Kidney epithelial cell (primary cell): ENCODE measurements at places on chromosomes 2 and 18.

- DNase-seq, result no peak
These were observed 508.9 kb downstream of the CNTNAP5 start for GRCh38 chr2:124534028-124534427.

GRCh38 chr2:224584785-224585210, 365 bp downstream of the CUL3 start:
- no peak for DNase-seq

DNA sequence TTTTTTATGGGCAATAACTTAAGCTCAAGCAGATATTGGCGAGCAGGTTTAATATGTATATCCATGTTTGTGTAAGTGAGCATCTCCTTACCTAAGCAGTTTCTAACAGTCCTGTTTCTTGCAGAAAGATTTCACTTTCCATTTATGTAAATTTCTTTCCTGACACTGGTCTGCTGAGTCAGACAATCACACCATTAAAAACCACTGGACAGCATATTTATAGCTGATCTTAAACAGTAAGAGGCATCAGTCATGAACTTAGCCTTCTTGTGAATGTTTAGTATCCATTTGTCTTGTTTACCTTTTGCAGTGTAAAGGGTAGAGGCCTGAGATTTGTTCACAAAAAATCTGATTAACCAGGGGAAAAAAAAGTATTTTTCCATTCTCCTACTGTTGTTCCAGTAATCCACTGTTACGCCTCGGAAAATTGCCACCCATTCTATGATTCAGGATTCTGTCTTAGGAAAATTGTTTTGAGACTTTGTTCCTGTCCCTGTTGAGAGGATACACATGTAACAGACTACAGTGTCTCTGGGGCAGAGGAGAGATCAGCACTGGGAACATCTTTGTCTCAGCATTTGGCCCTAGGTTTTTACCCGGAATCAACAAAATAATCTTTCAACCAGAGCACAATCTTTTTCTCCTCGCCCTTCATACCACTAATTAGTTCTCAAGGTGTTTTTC, 521.0 kb upstream of the NRP2 start:
- DNase-seq, result no peak

- peak; percentile 51 for DNase-seq
These were observed 264.3 kb upstream of the RASGRP3 start for GRCh38 chr2:33212151-33212550.

DNA sequence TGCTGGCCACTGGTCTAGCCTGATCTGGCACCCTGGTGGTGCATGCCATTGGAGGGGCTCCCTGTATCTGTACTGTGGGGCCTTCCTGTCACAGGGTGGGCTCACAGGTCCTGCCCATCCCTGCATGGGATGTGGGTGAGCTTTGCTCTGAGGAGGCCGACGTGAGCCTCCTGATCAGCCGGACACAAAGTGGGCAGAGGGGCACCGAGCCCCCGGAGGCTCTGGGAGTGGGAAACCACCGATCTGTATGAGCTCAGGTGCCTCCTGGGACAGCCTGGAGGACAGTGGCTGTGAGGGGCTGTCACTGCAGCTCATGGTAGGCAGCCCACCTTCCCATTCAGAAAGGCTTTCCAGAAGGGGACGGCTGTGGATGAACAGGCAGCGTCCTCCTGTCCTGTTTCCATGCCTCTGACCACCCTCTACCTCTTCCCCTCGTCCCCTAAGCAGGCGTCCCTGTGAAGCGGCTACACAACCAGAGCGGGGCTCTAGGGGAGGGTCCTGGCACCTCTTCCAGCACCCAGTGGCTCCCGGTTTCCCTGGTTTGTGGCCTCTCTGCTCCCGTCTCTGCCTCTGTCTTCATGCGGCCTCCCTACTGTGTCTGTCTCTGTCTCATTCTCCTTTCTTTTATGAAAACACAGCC, 112.5 kb upstream of the OTOS start:
- DNase-seq, result no peak

GRCh38 chr2:39623917-39624316, 41.8 kb upstream of the TMEM178A start:
- DNase-seq, result no peak

GRCh38 chr2:236169151-236169721, 1.1 kb upstream of the GBX2 start:
- no peak for DNase-seq

- no peak for DNase-seq
These were observed 96.1 kb downstream of the NRP2 start for GRCh38 chr2:205778356-205778755.

GRCh38 chr2:233966388-233966787, 49.2 kb downstream of the TRPM8 start:
- DNase-seq, result no peak

GRCh38 chr2:62741954-62742722, 36.6 kb downstream of the EHBP1 start:
- DNase-seq, result no peak

GRCh38 chr2:221205103-221205673, 366.9 kb downstream of the EPHA4 start:
- DNase-seq, result no peak

GRCh38 chr2:225725726-225726125, 326.2 kb downstream of the NYAP2 start:
- no peak for DNase-seq

- no peak for DNase-seq
These were observed 742.7 kb upstream of the ACVR2A start for GRCh38 chr2:147101941-147102790.

GRCh38 chr2:30026091-30027055, 105.0 kb upstream of the ALK start:
- peak; percentile 68 for DNase-seq

- DNase-seq, result no peak
These were observed 151.6 kb downstream of the FAM210A start for GRCh38 chr18:13574761-13575160.

- no peak for DNase-seq
These were observed 182.5 kb upstream of the NXPH2 start for GRCh38 chr2:138962686-138963085.

- no peak for DNase-seq
These were observed 35.5 kb downstream of the ITGA6 start for GRCh38 chr2:172462849-172463381.

- DNase-seq, result no peak
These were observed 89.2 kb downstream of the NYAP2 start for GRCh38 chr2:225488743-225489142.

- DNase-seq, result no peak
These were observed 488.3 kb downstream of the CCDC85A start for GRCh38 chr2:56671973-56672569.

- DNase-seq, result no peak
These were observed 104.3 kb downstream of the PKP4 start for GRCh38 chr2:158561054-158561453.

DNA sequence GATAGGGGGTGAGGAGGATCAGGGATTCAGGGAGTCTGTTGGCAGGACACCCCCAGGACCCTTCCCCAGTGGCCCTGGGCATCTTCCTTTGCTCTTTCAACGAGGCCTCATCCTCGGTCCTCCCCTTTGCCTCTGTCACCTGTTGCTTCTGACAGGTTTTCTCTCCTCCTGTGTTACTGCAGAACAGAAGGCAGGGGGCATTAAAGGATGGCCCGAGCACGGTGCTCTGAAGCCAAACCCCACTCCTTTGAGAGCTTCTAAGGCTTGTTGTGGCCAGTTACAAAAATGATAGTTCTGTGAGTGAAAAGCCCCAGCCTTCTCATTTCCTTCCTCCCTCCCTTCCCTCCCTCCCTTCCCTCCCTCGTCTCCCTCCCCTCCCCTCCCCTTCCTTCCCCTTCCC, 82.5 kb downstream of the THNSL2 start:
- DNase-seq, result no peak

DNA sequence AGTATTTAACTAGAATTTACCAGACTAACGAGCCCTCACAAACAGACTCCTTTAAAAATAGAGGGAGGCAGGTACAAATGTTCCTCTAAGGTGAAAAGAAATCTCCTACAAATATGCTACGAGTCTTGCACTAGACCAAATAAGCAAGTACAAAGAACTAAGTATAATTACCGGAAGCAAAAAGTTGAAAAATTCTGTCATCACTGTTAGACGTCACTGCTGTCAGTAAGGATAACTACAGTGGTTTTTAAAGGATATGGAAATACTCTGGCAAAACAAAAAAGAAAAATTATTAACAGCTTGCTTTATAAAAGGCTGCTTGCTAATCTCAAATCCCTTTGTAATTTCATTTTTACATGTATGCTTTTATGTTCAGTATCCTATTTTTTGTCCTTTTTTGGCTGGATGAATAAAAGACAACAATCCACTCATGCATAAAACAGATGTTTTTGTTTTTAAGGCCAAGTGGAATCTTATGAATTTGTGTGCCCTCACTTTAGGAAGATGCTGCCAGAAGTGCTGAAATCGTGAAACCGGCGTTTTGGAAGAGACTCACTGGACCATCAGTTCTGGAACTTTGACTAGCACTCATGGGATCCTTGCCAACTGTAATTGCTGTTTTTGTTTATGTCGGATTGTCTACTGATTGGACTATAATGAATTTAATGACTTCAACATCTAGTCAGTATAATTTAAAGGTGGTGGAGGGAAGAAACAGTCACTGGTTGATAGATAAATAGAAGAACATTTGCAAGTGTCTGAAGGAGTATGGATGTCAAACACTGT, 6.7 kb downstream of the ZNF521 start:
- no peak for DNase-seq

- DNase-seq, result no peak
These were observed 2.0 kb downstream of the FMNL2 start for GRCh38 chr2:152336854-152337510.

GRCh38 chr2:147939313-147939712, 81.2 kb downstream of the ORC4 start:
- no peak for DNase-seq
